ENCODE measurements at places on chromosomes 1 and 21.

GRCh38 chr1:211196880-211197279, 62.3 kb upstream of the RCOR3 start:
- ATAC-seq: no peak

- no peak for ATAC-seq
These were observed 15.2 kb downstream of the DDX20 start for GRCh38 chr1:111770916-111771315.

- ATAC-seq: no peak
These were observed 983 bp downstream of the PADI2 start for GRCh38 chr1:17118268-17118667.

DNA sequence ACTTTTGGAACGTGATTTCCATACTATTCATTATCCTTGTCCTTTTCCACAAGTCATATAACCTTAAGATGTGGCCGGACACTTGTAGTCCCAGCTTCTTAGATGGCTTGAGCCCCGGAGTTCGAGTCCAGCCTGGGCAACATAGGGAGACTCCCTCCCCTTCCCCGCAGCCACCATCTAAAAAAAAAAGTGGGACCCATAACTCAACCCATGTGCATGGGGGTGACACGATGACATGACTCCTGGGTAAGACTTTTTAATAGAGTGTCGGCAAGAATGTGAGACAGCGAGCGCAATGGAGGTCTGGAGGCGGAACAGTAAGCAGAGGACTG, 25.7 kb downstream of the MIA3 start:
- ATAC-seq: no peak

GRCh38 chr1:46484783-46485490, 4.7 kb upstream of the DMBX1 start:
- no peak for ATAC-seq

DNA sequence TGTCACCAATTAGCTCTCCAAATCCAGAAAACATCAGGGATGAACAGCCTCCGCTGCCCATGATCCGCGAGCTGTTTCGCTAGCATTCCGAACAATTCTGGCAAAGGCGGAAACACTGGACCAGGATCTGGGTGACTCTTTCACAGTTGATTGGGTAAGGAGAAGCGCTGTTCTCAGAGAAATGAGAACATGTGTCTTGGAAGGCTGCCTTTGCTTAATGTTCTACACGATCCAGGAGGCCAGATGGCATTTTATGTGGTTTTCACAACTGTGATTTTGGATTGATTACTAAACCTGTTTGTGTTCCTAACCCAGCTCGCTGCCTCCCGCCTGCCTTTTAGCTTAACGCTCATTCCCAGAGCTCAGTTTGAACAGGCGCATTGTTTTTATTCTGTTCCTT, 144.0 kb downstream of the KIF26B start:
- no peak for ATAC-seq

Measured in activated T-helper 17 cell treated with anti-CD3 and anti-CD28 coated beads, Interleukin-2, amount 50 U/mL, for 72 hours (primary cell).